ENCODE measurements at places on chromosomes 7 and 10.

GRCh38 chr7:116165717-116166116 is 44.6 kb upstream of the TES start:
- no peak for DNase-seq

DNA sequence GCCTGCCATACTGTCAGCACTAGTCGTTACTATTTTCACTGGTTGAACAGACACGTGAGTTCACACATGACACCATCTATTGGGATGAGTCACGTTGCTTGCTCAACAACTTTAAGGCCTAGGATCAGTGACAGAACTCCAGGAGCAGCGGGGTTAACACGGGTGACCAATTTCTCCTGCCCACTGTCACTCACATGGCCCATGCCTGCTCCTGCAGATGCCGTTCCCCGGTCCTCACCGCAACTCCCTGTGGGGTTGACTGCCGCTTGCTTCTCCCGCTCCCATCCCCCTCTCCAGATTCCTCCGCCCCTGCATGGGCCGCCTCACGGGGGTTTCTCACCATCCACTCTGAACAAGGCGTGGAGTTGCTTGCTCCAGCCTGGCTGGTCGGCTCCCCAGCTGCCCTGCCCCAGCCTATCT is 128.2 kb downstream of the TAX1BP1 start:
- no peak for DNase-seq

GRCh38 chr10:44576702-44577191 is 191.8 kb upstream of the CXCL12 start:
- peak; percentile 60 for DNase-seq

DNA sequence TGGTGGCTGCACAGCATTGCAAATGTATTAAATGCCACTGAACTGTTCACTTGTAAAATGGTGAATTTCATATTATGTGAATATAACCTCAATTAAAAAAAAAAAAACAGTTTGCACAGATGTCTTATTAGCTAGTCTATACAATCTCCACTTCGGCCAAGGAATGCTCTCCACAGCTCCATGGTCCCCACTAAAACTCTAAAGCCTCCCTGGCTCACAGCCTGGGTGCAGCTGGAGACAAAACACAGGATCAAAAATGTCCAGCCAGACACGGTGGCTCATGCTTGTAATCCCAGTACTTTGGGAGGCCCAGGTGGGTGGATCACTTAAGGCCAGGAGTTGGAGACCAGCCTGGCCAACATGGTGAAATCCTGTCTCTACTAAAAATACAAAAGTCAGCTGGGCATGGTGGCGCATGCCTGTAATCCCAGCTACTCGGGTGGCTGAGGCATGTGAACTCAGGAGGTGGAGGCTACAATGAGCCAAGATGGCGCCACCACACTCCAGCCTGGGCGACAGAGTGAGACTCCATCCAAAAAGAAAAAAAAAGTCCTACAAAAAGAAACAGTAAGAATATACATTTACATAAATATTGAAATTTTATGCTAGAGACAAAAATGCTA is 66.0 kb downstream of the SRPK2 start:
- no peak for DNase-seq

- no peak for DNase-seq
These were observed 233.1 kb downstream of the CCDC3 start for GRCh38 chr10:12768156-12769100.

GRCh38 chr10:35420827-35421552 is 84.7 kb downstream of the CCNY start:
- no peak for DNase-seq

DNA sequence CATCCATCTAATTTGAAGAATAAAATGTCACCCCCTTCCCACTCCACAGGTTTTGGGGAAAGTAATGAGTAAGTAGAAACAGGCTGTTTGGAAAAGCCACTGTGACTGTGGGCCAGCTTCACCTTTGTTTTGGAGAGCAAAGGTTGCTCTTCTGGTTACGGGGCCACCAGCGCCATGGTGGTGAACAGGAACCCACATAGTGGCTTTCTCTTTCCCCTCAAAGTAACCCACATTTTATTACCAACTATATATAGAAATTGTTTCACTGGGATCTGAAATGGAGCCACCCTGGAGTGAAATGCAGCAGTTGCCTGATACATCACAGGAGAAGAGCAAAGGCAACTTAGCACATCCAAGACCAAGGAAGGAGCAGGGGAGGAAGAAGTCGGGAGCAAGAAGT is 112.3 kb upstream of the EFCAB10 start:
- DNase-seq, result no peak

- DNase-seq, result no peak
These were observed 264.4 kb upstream of the GALNT17 start for GRCh38 chr7:70867513-70867912.

DNA sequence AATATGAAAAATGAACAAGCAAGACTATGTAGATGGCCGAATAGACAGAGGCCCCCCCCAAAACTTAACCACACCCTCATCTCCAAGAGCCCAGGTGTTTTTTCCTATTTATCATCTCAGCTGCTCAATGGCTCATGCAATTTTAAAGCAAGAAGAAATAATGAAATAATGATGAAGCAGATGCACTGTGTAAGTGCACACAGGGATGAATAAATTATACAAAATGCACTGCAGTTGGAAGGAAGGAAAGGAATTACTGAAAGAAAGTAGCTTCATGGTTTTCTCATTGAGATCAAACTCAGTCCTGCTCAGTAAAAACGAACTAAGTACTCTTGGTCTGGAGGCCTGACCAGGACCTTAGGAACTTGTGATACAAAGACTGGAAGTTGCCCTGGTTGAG is 810.1 kb downstream of the NRG3 start:
- DNase-seq, result no peak

DNA sequence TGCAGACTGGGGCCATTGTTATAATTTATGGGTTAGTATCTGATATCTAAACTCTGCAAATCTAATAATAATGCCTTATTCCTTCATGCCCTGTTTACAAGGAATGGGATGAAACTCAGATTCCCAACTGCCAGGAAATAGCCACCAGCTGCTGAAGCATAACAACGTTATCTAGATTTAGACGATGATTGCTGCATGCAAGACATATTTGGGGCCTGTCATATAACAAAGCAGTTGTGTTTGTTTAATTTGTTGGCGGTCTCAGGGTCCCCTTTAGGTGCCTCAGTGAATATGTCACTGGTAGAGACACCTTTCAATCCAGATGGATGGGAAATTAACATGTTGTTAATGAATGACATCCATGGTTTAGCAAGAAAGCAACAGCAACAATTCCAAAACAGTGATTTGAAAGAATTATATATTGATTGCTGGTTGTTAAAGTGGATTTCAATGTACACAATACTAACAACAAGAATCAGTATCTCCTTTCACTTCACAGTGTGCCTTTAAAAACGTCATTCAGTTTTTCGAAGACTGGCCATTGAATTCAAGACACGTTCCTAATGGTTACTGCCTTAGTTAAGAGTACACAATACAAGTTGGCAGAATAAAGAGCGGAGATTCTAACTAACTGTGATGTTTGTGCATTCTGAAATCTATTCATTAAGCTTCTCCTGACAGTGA is 860.6 kb upstream of the CELF2 start:
- DNase-seq, result no peak

DNA sequence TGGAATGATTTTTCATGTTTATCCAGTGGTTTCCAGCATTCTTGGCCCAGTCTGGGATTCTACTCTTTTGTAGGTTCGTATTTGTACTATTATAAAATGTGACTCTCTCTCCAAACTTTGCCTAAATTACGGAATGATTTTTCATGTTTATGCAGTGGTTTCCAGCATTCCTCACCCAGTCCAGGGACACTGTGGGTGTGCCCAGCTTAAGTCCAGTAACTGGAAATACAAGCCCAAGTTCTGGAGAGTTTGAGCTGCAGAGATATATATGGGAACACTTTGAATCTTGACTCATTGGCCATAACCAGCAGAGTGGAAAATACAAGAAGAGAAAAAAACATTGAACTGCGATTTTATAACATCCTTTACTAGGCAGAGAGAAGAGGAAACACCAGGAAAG is 5.9 kb upstream of the MAGI2 start:
- DNase-seq, result no peak

DNA sequence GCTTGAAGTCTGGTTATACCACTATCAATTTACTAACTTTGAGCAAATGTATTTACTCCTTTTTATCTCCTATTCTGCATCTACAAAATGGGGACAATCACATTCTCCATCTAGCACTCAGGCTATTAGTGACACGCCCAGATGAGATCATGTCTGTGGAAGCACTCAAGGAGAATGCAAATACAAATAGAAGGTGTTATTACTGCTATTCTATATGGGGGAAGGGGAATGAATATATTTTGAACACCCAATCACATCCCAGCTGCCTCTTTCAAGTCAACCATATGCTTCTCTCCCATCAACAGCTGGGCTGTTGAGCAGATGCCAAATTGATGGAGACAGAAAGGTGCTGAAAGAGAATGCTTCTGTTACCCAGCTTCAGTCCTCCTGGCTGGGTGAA is 23.5 kb downstream of the SGMS1 start:
- no peak for DNase-seq

GRCh38 chr10:6382081-6382480 is 179.3 kb downstream of the PFKFB3 start:
- peak; percentile 13 for DNase-seq

GRCh38 chr7:140517546-140518369 is 38.5 kb upstream of the MKRN1 start:
- DNase-seq, result peak; percentile 56

DNA sequence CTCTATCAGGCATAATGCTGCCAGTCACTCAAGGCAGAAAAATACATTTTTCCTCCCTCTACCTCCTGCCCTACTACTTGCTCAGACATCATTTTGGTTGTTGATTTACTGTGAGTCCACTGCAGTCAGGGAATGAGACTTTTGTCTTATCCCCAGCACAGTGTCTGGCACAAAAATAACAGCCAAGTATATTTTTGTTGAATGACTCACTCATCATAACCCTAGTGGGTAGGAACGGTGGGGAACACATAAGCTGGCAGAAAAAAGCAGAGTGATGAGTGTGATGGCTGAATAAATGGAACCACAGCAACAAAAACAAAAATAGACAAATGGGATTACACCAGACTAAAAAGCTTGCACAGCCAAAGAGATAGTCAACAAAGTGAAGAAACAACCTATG is 65.8 kb upstream of the LAMB4 start:
- no peak for DNase-seq

DNA sequence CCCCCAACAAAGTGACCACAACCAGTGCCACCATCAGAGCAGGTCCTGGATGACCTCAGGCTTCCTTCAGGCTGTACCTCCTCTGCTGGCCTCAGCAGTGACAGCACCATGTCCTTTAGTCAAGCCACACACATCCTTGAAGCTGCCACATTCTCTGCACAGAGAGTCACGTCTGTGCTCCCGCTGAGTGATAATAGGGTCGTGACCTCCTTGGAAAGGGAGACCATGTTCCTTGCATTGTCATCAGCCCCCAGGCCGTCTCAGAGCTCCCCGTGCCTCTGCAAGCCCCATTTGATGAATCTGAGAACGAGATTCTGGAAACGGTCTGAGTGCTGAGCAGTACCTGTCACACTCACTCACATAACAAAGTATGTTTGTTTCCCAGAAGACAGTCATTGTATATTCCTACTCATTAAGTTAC is 106.5 kb upstream of the PRR15 start:
- DNase-seq, result no peak

GRCh38 chr7:47881256-47881655 is 67.0 kb downstream of the PKD1L1 start:
- no peak for DNase-seq

DNA sequence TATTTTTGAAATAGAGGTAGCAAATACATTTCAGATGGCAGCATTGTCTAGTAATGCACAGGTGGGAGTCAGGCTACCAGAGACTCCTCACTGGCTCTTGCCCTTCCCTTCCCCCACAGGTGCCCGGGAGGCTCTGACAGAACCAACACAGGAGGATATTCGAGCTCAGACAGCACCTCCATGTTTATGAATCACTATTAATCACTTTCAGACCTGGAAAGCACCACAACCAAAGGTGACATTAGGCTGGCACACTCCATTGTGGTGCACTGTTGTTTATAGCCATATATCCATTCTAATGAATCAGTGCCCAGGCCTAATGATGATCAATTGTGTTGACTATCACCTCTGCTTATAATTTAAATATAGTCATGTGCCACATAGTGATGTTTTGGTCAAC is 107.8 kb upstream of the NAMPT start:
- no peak for DNase-seq

DNA sequence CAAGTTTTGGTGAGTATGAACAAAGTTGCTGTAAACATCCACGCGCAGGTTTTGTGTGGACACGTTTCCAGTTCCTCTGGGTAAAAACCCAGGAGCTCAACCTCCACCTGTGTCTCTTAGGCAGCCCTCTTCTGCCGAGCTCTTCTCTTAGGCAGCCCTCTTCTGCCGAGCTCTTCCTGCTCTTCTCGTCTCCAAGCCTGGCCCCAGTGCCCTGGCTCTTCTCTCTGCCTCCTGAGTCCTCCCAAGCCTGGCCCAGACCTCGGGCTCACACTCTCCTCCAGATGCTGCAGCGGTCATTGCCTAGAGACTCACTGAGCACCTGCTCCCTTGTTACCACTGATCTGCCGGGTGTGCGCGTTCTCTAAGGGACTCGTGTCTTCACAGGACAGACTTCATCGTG is 38.7 kb upstream of the BNIP3 start:
- DNase-seq, result no peak

DNA sequence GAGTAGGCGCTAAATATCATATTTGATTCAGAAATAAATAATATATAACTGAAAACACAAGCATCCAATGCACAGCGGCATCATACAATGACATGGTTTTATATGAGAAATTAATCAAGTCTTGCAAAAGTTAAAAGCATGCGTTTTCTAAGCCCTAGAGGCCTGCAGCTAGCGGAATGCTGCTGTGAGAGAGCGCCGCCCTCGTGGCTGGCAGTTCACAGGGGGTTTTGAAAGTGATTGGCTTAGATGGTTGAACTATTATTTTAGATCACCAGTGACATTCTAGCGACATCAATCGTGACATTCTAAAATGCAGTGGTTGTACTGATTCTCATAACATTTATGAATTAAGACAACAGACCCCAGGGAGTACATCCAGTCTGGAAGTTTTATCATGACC is 235.2 kb upstream of the MGMT start:
- no peak for DNase-seq

DNA sequence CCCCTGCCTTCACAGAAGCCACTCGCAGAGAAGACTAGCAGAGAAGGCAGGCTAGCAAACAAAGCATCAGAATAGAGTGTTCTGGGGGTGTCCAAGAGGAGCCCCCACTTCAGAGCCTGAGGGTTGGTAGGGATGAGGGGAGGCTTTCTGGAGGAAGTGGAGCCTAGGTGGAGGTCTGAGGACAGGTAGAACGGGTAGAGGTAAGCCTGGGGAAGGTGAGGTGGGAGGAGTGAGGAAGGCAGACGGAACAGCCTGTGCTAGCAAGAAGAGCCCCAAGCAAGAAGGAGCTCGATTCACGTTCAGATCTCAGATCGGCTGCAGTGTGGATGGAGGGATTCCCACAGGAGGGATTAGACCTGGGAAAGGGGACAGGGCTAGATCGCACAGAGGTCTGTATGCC is 66.0 kb upstream of the DUSP5 start:
- no peak for DNase-seq

GRCh38 chr7:100220586-100221230 is 959 bp downstream of the PVRIG start:
- no peak for DNase-seq

All from CD4-positive, alpha-beta T cell treated with Interleukin-21 for 1 hour (primary cell).